Right hindlimb (tissue), 1 donor: ENCODE measurements at places on chromosomes 7 and 10.

GRCh38 chr10:35674843-35675242, 32.7 kb upstream of the FZD8 start:
- no peak for DNase-seq

- DNase-seq, result no peak
These were observed 1050.7 kb downstream of the SORCS3 start for GRCh38 chr10:105691811-105692210.

- peak; percentile 54 for DNase-seq
These were observed 75.4 kb downstream of the NOC3L start for GRCh38 chr10:94287336-94287735.

GRCh38 chr7:117555260-117555659, 75.4 kb downstream of the CFTR start:
- DNase-seq, result no peak

GRCh38 chr7:92417913-92418312, 29.4 kb upstream of the GATAD1 start:
- no peak for DNase-seq

- no peak for DNase-seq
These were observed 953.9 kb downstream of the TYW1 start for GRCh38 chr7:67950321-67951083.

DNA sequence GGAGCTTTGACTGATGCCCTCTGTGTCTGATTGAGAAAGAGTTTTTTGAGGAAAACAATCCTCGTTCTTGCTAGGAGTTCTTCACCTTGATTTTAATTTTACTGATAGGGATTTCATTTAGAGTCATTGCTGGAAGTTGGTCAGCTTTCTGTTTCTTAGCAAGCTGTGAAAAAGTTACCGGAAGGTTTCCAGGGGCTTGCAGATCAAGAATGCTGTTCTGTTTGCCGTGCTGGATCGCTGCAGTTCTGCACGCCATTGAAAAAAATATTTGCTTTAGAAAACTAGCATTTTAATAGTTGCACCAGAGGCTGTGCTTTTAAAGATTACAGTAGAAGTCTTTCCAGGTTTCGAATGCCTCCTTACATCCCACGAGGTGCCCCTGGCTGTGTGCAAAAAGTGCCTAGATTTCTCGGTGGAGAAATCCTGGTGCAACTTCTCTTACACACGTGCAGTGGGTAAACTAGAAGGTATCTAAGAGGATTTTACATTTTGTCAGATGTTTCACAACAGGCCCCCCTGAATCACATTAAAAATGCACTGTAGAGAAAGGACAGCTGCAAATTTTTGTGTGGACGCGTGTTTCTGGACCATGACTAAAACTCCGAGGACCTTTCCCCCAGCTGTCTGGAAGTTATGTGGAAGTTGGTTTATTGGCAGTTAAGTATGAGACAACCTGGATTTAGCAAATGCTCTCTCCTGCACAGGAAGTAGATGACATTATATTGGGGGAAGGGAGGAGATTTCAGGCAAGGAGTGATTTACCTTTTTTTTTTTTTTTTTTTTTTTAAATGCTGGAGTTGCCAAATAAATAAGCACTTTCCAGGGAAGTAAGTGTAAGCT, 5.8 kb downstream of the TCF7L2 start:
- peak; percentile 74 for DNase-seq

- DNase-seq, result no peak
These were observed 39.1 kb upstream of the TMEM236 start for GRCh38 chr10:17712717-17713471.

DNA sequence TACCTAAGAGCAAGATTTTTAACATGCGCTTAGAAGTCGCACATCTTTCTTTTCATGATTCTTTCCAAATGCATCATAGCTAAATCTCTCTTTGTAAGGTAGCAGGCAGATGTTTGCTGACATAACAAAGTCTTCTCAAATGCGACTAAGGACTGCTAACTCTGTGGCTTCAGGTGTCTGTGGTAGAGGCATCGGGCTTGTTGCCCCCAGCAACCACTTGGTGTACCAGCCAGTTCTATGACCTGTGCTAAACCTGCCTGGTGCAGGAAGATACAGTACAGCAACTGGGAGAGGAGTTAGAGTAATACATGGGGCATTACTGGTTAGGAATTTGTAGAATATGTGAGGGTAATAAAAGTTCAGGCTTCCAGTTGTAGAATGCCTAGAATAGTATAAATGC, 654.1 kb downstream of the NRG3 start:
- DNase-seq, result no peak

- DNase-seq, result no peak
These were observed 56.6 kb upstream of the PDE1C start for GRCh38 chr7:32126843-32127242.

- peak; percentile 95 for DNase-seq
These were observed 120.6 kb downstream of the PRPF18 start for GRCh38 chr10:13707156-13707881.

GRCh38 chr7:134444961-134445315, 14.0 kb downstream of the AKR1B1 start:
- DNase-seq, result no peak

DNA sequence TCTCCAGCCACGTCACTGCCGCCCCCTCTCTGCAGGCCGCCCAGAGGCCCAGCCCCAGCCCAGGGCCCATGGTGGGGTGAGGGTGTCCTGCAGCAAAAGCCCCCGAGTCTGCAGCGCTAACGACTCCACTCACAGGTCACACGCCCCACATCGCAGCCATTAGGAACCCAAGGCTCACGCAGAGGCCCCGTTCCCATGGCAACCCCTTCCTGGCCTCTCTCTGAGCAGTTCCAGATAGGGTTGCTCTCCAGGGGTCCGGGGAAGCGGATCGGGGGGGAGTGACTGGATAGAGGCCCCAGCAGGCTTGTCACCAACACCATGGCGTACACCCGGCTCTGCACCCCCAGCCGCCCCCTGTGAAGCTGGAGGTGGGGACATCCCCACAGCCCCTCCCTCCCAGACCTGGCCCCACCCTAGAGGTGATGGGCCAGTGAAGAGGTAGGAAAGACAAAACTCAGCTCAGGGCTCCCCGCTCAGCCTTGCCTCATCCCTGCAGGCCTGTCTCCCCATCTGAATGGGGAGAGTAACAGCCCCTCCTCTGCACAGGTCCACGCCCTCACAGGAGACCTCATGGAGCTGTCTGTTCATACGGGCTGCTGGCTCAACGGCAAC, 41.2 kb downstream of the TNRC18 start:
- peak; percentile 74 for DNase-seq

GRCh38 chr7:39667341-39667923, 44.1 kb downstream of the RALA start:
- no peak for DNase-seq

DNA sequence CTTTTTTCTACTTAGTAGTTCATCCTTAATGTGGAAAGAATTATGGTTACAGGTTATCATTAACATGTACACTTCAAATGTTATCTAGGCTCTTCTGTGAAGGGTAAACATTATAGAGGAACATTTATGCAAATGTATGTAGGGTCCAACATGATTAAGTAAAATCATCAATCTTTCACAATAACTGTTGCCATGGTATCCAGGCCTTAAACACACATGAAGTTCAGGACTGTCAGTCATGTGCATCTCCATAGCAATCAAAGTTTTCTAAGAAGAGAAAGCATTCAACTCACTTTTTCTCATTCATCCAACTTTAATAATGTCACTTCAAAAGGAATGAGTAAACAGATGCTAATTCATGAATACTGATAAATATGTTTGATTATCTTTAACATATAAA, 83.6 kb downstream of the DNAJC1 start:
- no peak for DNase-seq

GRCh38 chr10:71424496-71425194, 27.9 kb downstream of the CDH23 start:
- DNase-seq, result no peak

GRCh38 chr7:33940503-33940902, 35.2 kb downstream of the BMPER start:
- DNase-seq, result no peak

DNA sequence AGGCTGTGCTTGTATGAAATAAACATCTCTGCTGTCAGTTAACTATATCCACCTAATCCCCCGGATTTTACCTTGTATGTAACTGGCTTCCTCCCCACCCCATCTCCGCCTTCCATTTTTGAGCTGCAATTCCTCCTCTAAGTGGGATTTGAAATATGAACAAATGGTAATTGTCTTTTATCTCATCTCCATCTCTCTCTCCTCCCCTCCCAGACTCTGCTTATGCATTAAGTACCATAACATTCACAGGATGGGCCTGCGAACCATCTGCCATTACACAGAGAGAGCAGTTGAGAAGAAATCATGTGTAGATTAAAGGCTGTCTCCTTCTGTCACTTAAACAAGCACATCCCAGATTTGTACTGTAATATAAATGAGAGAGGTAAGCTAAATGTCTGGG, 1169.9 kb downstream of the TYW1 start:
- DNase-seq, result no peak

DNA sequence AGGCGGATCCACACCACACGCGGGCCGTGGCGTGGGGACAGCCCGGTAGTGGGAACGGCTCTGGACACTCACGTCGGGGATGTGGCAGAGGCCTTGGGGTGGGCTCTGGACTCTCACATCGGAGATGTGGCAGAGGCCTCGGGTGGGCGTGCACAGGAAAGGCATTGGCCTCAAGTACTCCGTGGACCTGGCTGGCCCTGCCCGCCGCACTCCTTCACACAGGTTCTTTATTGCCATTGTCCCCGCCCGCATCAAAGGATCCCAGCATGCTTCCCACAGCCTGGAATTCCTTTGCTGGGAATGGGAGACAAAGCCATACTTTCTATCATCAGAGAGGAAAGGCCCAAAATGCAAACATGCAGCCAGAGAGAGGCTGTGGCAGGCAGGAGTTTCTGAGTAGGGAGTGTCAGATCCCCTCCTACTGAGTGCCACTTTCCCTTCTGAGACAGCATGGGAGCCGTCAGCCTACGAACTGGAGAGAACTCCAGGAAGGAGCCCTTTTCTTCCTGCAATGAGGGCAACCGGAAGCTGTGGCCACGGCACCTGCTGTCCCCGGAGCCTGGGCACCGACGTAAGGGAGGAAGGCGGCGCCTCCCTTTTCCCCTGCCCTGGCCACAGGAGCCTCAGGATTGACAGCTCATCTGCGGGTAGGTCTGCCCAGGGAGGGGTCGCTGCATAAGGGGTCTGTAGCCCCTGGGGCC, 51.5 kb downstream of the RBM17 start:
- DNase-seq, result peak; percentile 16

DNA sequence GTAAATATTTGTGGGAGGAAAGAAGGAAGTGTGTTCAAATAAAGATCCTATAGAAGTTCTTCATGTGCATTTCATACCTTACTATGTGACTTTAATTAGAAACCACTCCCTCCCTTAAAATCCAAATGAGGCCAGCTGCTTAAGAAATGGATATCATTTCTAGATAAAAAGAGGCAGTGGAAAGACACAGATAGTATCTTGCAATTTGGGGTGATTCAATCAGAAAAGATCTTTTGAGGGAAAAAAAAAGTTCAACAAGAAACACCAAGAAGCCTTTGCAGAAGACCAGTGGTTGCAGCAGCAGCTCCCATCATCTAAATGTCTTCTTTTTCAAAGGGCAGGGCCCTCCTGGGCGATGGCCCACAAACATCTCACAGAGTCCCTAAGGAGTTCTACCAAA, 200.1 kb downstream of the LRRN3 start:
- DNase-seq, result no peak

GRCh38 chr7:95602421-95602820, 6.1 kb upstream of the PDK4 start:
- no peak for DNase-seq

DNA sequence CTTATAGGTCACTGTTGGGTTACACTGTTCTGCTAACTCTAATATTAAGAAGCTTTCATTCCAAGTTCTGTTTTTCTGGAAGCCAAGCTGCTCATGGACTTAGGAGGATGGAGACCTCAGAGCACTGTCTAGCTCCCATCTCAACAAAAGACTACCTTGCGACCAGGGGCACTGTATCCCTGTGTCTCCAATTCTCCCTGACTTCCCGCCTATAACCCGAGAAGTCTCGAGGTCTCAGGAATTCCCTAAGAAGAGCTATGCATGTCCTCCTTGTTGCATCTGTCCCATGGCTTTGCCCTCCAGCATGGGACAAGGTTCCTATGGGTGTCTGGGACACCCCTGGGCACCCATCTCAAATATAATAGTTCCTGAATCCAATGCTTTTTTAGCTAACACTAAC, 31.2 kb downstream of the BTBD16 start:
- no peak for DNase-seq

- peak; percentile 66 for DNase-seq
These were observed 14.7 kb downstream of the GRID2IP start for GRCh38 chr7:6536262-6537260.

- no peak for DNase-seq
These were observed 103.7 kb downstream of the MKI67 start for GRCh38 chr10:128022261-128023196.

- DNase-seq, result no peak
These were observed 133.3 kb upstream of the KIF5B start for GRCh38 chr10:32189400-32190084.

DNA sequence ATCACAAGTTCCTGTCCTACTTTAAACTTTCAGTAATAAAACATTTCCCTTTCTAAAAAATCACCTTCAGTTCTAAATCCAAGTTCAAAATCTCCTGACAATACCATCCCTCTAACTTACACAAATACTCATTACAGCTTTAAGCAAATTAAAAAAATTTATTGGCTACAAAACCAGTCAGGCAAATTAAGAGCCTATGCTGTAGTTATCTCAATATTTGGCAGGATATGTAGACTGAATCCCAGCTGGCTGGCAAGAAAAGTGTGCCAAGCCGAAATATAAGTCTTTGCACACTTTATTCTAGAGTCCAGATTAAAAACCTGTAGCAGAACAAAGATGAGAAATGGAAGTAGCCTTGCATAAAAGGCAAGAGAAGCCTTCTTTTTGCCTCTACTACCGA, 9.5 kb downstream of the WAPL start:
- DNase-seq, result no peak

GRCh38 chr7:6257675-6258074, 14.7 kb downstream of the CYTH3 start:
- no peak for DNase-seq

DNA sequence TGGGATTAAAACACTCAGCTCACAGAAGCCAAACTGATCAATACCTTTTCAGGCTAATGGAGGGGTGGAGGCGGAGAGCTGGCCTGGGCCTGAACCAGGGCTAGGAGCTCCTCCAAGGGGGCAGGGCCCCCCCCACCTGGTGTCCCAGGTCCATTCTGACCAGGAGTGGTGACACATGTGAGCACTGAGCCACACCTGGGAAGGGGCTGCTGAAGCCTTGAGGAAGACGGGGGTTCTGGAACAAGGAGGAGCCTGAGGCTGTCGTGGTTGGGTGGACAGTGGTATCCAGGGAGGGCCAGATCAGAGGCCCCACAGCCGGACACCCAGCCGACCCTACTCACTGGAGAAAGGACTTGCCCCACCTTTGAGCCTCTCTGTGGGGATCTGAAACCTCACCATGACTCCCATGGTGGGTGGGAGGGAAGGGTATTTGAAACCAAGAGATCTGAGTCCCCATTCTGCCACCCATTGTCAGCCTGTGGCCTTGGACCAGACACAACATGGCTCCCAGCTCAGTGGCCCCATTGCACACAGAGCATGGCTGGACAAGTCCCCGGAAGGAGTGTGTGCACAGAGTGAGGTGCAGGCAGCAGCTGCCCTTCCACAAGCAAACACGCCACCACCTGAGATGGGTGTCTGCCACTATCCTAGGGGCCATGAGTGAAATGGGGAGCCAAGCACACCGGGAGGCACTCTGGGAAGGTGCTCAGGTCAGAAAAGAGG, 12.4 kb downstream of the TMEM273 start:
- DNase-seq, result no peak
